ENCODE measurements at places on chromosomes 11 and 22. TPM values are rescaled to one million over a fixed set of nuclear protein-coding genes. Genes with fewer than 3 reads are reported as not detected.

DNA sequence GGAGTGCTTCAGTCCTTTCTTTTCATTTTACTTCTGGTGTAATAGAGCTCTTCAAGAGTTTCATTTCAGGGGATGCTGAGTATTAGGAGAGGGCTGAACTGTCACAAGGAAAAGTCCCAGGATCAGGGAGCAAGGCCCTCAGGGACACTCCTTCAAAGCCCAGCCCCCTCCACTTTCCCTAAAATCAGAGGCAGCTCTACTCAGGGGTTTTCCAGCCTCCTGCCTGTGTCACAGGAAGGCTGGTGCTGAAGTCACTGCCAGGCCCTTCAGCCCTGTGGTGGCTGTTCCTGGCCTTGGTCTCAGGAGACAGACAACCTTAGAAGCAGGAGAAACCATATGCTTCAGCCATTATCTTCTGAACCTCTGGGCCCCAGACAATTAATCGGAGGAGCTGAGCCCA lies 36.4 kb upstream of the KIRREL3 start:
- H3K27ac ChIP-seq = no peak overlapping the region
- DNase-seq = no peak
- H3K4me3 ChIP-seq = no peak overlapping the region
- no peaks in the 10 kb centered on the region for H3K27me3 ChIP-seq
- no peaks in the 10 kb centered on the region for H3K36me3 ChIP-seq

The TEX12 gene
- polyA plus RNA-seq = not detected

- peak overlapping the region; percentile 84 for H3K27ac ChIP-seq
- no peaks in the 10 kb centered on the region for H3K36me3 ChIP-seq
- H3K27me3 ChIP-seq = no peaks in the 10 kb centered on the region
- H3K4me3 ChIP-seq = no peak overlapping the region
- peak; percentile 58 for DNase-seq
- peaks cover 32% of the 10 kb centered on the region for H3K4me1 ChIP-seq
Observed at GRCh38 chr22:40620464-40621046, 16.0 kb downstream of the MRTFA start.

GRCh38 chr11:128158860-128159259 lies 428.5 kb downstream of the ETS1 start:
- no peaks in the 10 kb centered on the region for H3K36me3 ChIP-seq
- peaks cover 8% of the 10 kb centered on the region for H3K4me1 ChIP-seq

DNA sequence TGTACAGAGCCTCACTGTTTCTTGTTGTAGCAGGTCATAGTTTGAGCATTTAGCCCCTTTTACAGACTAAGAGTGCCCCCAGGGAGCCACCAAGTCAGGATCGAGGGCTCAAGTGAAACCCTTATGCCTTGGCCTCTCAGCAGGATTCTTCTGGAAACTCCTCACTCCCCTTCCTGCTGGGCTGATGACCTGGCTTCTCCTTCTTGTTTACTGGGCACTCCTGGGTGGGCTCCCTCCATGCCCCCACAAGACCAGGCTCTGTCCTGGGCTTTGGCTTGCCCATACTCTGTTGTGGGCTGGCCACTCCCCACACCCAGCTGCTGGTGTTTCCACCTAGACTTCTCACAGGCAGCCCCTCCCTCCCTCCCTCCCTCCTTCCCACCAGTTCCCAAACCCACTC lies 69.6 kb downstream of the MED15 start:
- peak overlapping the region; percentile 71 for H3K27ac ChIP-seq
- peaks cover 92% of the 10 kb centered on the region for H3K36me3 ChIP-seq
- H3K4me3 ChIP-seq = no peak overlapping the region
- no peaks in the 10 kb centered on the region for H3K27me3 ChIP-seq
- H3K4me1 ChIP-seq = peaks cover 10% of the 10 kb centered on the region

DNA sequence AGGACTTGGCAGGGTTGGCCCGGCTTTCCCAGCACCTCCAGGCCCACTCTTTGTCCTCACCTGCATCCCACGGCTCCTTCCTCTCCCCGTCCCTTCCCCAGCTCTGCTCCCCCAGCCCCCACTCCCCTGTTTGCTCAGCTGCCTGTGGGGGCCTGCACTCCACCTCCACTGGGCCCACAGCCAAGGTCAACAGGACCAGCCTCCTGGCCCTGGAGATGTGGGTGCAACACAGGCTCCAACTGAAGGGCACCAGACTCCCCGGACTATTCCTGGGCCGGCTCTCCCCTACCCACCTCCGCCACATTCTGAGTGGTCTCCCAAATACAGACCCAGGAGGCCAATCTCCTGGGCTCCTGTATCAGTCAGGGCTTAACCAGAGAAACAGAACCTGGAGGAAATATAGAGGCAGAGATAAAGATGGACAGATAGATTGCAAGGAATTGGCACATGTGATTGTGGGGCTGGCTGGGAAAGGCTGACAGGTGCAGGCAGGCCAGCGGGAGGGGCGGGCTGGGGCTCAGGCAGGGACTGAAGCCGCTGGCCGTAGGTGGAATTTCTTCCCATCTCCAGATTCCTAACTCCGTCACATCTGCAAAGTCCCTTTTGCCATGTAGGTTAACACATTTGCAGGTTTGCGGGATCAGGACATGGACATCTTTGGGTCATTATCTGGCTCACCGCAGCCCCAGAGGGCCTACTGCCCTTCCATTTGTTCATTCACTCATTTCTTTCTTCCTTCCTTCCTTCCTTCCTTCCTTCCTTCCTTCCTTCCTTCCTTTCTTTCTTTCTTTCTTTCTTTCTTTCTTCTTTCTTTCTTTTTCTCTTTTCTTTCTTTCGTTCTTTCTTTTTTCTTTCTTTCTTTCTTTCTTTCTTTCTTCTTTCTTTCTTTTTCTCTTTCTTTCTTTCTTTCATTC lies 45.8 kb upstream of the MYH9 start:
- peaks cover 29% of the 10 kb centered on the region for H3K4me1 ChIP-seq
- H3K27ac ChIP-seq = no peak overlapping the region
- no peak for DNase-seq
- no peaks in the 10 kb centered on the region for H3K27me3 ChIP-seq
- no peak overlapping the region for H3K4me3 ChIP-seq
- no peaks in the 10 kb centered on the region for H3K36me3 ChIP-seq

The MS4A7 gene
- 504 TPM for polyA plus RNA-seq

The SLC1A2 gene
- not detected for polyA plus RNA-seq

DNA sequence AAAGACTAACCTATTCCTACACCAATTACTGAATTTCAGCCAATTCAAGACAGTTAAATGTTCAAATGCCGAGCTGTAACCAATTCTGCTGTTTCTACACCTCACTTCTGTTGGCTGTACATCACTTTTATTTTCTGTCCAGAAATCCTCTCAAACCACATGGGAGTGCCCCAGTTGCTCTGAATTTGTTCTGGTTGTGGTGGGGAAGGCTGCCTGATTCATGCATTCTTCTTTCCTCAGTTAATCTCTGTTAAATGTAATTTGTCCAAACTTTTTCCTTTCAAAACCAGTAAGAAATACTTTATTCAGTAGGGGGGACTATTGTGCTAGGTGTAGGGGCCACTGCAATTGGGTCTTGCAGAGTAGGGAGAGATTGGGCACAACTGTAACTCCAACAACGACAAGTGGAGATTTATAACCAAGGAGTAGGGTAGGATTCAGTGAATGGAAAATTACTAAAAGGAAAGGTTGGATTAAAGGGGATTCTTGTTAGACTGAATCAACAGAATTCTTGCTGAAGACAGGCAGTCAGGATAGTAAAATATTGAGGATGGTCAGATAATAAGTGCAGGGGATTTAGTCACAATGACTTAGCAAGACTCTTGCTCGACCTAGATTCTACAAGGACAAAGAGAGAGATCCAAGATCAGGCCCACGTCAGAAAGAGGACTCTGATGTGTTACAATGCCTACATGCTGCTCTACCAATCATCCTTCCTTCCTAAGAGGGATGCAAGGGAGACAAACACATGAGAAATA lies 593.5 kb upstream of the FAT3 start:
- H3K4me1 ChIP-seq = no peaks in the 10 kb centered on the region
- no peak overlapping the region for H3K27ac ChIP-seq
- no peak overlapping the region for H3K4me3 ChIP-seq
- no peaks in the 10 kb centered on the region for H3K27me3 ChIP-seq

DNA sequence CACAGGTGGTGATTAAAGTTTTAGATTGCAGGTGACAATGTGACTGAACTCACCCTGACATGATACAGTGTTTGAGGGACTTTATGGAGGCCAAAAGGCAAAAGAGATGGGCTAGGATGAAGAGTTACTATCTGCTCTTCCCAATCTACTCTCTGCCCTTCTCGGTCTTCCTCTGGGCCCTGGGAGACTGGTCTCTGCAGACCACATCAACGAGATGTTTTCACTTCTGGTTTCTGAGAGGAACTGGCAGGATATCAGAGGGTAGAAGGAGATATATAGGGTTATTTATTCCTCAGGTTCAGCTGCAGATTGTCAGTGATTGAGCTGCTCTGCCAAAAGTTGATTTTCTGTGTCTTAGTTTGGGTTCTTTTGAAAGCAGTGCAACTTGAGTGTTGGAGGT lies 32.4 kb upstream of the CD44 start:
- peaks cover 58% of the 10 kb centered on the region for H3K4me1 ChIP-seq
- H3K27ac ChIP-seq = no peak overlapping the region
- no peak overlapping the region for H3K4me3 ChIP-seq
- no peaks in the 10 kb centered on the region for H3K36me3 ChIP-seq

- no peak overlapping the region for H3K4me3 ChIP-seq
- H3K27me3 ChIP-seq = no peaks in the 10 kb centered on the region
- H3K4me1 ChIP-seq = peaks cover 11% of the 10 kb centered on the region
- DNase-seq = no peak
- H3K36me3 ChIP-seq = peaks cover 92% of the 10 kb centered on the region
- H3K27ac ChIP-seq = no peak overlapping the region
Observed at GRCh38 chr22:20996031-20996410, 5.9 kb downstream of the THAP7 start.

DNA sequence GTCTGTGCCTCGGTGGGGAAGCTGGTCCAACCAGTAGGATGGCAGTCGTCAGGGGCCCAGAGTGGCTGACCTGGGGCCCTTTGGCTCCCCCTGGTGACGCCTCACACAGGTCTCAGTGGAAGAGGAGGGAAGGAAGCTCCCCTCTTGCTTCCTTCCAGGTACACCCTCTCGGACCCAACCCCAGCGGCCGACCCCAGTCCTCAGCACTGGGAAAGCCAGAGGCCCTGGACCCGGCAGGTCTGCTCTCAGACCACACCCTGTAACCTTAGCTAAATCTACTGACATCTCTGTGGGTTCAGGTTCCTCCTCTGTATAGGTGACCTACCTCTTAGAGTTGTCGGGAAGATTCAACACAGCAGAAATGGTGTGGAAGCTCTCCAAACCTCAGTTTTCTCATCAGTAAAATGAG lies 3.4 kb upstream of the SCUBE1 start:
- H3K4me1 ChIP-seq = peaks cover 49% of the 10 kb centered on the region
- H3K27ac ChIP-seq = no peak overlapping the region
- H3K36me3 ChIP-seq = no peaks in the 10 kb centered on the region

DNA sequence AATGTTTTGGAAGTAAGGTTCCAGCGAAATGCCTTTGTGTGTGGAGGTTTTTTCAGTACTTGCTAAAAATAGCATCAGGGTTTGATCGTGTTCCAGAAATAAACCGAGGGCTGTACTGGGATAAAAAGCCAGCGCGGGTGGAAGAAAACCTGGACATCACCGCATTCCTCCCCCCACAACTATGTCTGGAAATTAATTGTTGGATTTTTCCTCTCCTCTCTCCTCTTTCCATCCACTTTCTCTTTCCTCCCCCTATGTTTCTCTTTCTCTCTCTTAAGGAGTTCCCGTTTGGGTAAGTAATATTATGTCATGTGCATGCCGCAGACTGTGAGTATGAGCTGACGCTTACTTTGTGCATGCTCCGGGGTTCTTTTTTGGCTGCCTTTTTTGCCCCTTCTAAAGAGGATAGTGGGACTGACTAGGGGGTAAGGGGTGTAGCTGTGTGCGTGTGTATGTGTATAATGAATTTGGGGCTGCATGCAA lies 104.2 kb upstream of the HSD17B12 start:
- no peak overlapping the region for H3K4me3 ChIP-seq
- no peak overlapping the region for H3K27ac ChIP-seq
- no peak for DNase-seq

The YPEL1 gene
- polyA plus RNA-seq = 0.56 TPM

GRCh38 chr11:91790346-91791170 lies 434.1 kb upstream of the FAT3 start:
- H3K4me1 ChIP-seq = no peaks in the 10 kb centered on the region
- no peak overlapping the region for H3K27ac ChIP-seq
- H3K36me3 ChIP-seq = no peaks in the 10 kb centered on the region
- no peaks in the 10 kb centered on the region for H3K27me3 ChIP-seq
- no peak for DNase-seq
- H3K4me3 ChIP-seq = no peak overlapping the region

DNA sequence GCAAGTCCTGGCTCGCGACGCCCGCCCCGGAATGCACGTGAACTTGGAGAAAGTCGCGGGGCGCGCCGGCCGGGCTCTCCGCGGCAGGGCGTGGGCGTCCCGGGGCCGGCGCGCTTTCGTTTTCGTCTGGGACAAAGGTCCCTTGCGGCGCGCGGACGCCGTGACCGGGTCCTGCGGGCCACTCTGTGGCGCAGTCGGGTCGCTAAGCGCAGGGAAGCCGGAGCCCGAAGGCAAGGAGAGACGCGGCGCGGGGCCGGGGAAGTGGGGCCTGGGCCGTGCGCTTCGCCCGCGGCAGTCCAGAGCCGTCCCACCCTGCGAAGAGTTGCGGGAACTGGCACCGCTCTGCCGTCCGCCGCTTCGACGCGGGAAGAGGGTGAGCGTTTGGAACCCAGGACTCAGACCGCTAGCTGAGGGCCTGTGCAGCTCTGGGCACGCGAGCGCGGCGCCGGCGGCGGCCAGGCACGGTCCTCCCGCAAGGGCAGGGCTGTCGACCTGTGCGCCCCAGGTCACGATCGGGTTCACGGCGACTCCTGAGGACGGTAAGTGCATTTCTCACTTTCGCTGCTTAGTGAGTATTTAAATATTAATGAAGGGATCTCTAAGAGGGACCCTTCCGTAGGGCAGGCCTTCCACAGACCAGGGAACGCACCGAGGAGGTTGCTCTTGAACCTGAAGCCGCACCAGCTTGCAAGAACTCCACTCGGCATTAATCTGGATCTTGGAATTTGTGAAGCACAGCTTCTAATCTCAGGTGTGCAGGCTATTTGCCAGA lies 78.0 kb upstream of the PPARA start:
- H3K36me3 ChIP-seq = peaks cover 6% of the 10 kb centered on the region
- DNase-seq = peak; percentile 67
- peak overlapping the region; percentile 25 for H3K27ac ChIP-seq
